ENCODE measurements at places on chromosomes 13 and 19. TPM values are rescaled to one million over a fixed set of nuclear protein-coding genes. Genes with fewer than 3 reads are reported as not detected.

Gene MYH14
- total RNA-seq: not detected

Gene ZIC5
- total RNA-seq: not detected

DNA sequence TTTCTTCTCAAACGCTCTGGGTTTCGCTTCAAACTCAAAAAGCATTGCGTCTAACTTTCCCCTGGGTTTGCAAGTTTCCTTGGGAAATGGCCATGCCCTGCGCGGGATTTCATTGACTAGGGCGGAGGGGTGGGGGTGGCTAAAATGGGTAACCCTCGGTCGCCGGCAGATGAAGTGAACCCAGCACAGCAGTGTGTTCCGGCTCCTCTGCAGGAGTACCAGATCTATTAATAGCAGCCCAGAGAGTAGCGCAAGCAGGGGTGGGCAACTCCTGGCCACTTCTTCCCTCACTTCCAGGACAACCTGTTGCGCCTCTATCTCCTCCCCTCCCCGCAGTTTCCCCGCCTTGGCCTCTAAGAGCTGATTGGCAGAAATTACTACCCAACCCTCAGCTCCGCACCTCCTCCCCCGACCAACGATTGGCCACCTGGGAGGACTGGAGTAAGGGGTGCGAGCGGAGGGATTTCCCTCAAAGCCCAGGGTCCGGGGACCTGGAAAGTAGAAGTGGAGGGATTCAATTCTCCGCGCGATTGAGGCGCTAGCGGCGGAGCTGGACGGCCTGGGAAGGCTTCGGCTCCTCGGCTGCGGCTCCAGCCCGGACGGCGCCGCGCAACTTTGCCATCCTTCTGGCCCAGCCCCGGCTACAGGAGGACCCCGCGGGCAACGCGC lies at the start of gene FREM2:
Gene FREM2, plus strand, starts transcription at position 501 of the 669 bp plus-strand sequence. CDS start 268 bp downstream, outside the sequence.
- H3K36me3 ChIP-seq: no peaks in the 10 kb centered on the region
- no peak for DNase-seq
- no peaks in the 10 kb centered on the region for H3K4me1 ChIP-seq
- H3K27ac ChIP-seq: no peak within 1 kb of the TSS

DNA sequence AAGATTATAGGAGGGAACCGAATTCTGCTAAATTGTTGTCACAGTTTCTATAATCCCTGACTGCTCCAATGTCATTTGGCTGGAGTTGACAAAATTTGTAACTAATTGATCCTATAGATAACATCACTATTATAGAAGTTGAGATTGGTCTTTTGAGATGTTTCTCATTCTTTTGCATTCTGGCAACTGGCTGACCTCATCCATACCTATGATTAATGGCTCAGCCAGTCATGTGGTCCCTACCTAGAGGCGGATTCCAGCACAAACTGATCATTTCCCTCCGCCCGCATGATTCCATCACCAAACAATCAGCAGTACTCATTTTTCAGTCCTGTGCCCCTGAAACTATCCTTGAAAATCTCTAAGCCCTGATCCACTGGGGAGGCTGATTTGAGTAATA lies 4.2 kb downstream of the PSG2 start:
- no peak for DNase-seq
- H3K4me3 ChIP-seq: no peak overlapping the region
- peaks cover 32% of the 10 kb centered on the region for H3K27me3 ChIP-seq
- no peaks in the 10 kb centered on the region for H3K4me1 ChIP-seq
- H3K27ac ChIP-seq: no peak overlapping the region
- no peaks in the 10 kb centered on the region for H3K36me3 ChIP-seq

DNA sequence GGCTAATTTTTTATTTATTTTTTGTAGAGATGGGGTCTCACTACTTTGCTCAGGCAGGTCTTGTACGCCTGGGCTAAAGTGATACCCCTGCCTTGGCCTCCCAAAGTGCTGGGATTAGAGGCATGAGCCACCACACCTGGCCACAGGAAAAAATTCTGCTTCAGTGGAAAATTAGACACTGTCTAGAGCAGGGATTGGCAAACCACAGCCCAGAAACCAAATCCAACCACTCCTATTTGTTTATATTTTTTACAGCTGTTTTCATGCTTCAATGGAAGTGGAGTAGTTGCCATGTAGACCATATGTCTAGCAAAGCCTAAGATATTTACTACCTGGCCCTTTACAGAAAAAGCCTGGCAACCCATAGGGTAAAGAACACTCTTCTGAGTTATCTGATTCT lies 123.7 kb upstream of the MRI1 start:
- no peak overlapping the region for H3K27ac ChIP-seq
- no peak overlapping the region for H3K4me3 ChIP-seq
- H3K36me3 ChIP-seq: no peaks in the 10 kb centered on the region
- H3K27me3 ChIP-seq: peaks cover 43% of the 10 kb centered on the region
- no peaks in the 10 kb centered on the region for H3K4me1 ChIP-seq

- no peak overlapping the region for H3K4me3 ChIP-seq
- no peaks in the 10 kb centered on the region for H3K4me1 ChIP-seq
- no peak for DNase-seq
- H3K36me3 ChIP-seq: no peaks in the 10 kb centered on the region
- H3K27me3 ChIP-seq: no peaks in the 10 kb centered on the region
These were observed 159.5 kb upstream of the EDNRB start for GRCh38 chr13:78078168-78078567.

DNA sequence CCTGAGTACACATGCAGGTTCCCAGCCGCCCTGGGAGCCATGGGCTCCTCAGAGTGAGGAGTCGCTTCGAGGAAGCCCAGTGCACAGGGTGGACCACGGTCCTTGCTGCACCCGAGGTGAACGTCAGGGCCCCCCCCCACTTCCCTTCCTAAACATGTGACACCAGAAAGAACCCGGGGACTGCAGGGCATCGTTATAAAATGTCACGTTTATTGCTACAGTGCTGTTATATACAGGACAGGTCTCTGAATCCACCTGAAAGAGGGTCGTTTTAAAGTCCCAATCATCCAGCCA lies 3.8 kb upstream of the UQCR11 start:
- peak overlapping the region; percentile 88 for H3K27ac ChIP-seq
- peaks cover 26% of the 10 kb centered on the region for H3K4me1 ChIP-seq
- H3K36me3 ChIP-seq: no peaks in the 10 kb centered on the region
- H3K4me3 ChIP-seq: peak overlapping the region; percentile 89
- no peak for DNase-seq
- no peaks in the 10 kb centered on the region for H3K27me3 ChIP-seq

GRCh38 chr13:50406831-50407230 lies 391.6 kb downstream of the KCNRG start:
- H3K27ac ChIP-seq: no peak overlapping the region
- H3K27me3 ChIP-seq: no peaks in the 10 kb centered on the region
- DNase-seq: no peak
- H3K4me3 ChIP-seq: no peak overlapping the region

- H3K27ac ChIP-seq: no peak overlapping the region
- no peak overlapping the region for H3K4me3 ChIP-seq
- H3K4me1 ChIP-seq: peaks cover 3% of the 10 kb centered on the region
- DNase-seq: no peak
- H3K36me3 ChIP-seq: no peaks in the 10 kb centered on the region
These were observed 192.9 kb downstream of the KLF5 start for GRCh38 chr13:73251626-73252265.

- H3K4me3 ChIP-seq: no peak overlapping the region
- no peaks in the 10 kb centered on the region for H3K36me3 ChIP-seq
- peaks cover 10% of the 10 kb centered on the region for H3K4me1 ChIP-seq
- no peak overlapping the region for H3K27ac ChIP-seq
- H3K27me3 ChIP-seq: peaks cover 24% of the 10 kb centered on the region
These were observed 125.5 kb downstream of the ENOX1 start for GRCh38 chr13:43661161-43661830.

Gene ZNF382
- 6.4 TPM for total RNA-seq

- DNase-seq: no peak
- no peaks in the 10 kb centered on the region for H3K36me3 ChIP-seq
- H3K4me3 ChIP-seq: no peak overlapping the region
- no peak overlapping the region for H3K27ac ChIP-seq
- peaks cover 12% of the 10 kb centered on the region for H3K27me3 ChIP-seq
These were observed 14.7 kb downstream of the GADD45B start for GRCh38 chr19:2490659-2491058.

- H3K36me3 ChIP-seq: no peaks in the 10 kb centered on the region
- no peaks in the 10 kb centered on the region for H3K27me3 ChIP-seq
- H3K4me1 ChIP-seq: no peaks in the 10 kb centered on the region
- H3K27ac ChIP-seq: no peak overlapping the region
- H3K4me3 ChIP-seq: no peak overlapping the region
These were observed 579.1 kb downstream of the KCTD12 start for GRCh38 chr13:76307142-76307541.

DNA sequence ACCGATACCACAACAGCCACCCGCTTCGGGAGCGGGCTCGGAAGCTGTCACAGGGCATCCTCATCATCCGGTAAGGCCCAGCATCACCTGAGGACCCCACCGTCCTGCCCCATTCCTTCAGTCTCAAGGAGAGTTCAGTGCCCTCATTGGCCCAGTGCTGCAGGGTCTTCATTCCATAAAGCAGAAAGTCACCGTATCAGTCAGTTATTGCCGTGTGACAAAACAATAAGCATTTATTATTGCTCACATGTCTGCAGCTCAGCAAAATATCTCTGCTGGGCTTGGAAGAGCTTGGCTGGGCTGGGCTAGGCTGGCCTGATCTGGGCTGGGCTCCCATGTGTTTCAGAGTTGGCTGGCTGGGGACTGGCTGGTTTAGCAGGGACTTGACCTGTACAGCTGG lies 8.1 kb upstream of the MRI1 start:
- H3K36me3 ChIP-seq: peaks cover 9% of the 10 kb centered on the region
- no peak for DNase-seq
- H3K27ac ChIP-seq: no peak overlapping the region
- no peaks in the 10 kb centered on the region for H3K27me3 ChIP-seq
- peaks cover 3% of the 10 kb centered on the region for H3K4me1 ChIP-seq

GRCh38 chr13:111328574-111329410 lies 8.3 kb downstream of the TEX29 start:
- H3K4me3 ChIP-seq: no peak overlapping the region
- no peaks in the 10 kb centered on the region for H3K27me3 ChIP-seq
- H3K36me3 ChIP-seq: peaks cover 3% of the 10 kb centered on the region

GRCh38 chr13:76954538-76954937 lies 6.2 kb downstream of the ACOD1 start:
- H3K27me3 ChIP-seq: peaks cover 32% of the 10 kb centered on the region
- no peak for DNase-seq
- no peak overlapping the region for H3K4me3 ChIP-seq

GRCh38 chr19:35049456-35049855 lies 7.9 kb downstream of the HPN start:
- no peak for DNase-seq
- peaks cover 12% of the 10 kb centered on the region for H3K4me1 ChIP-seq
- H3K36me3 ChIP-seq: no peaks in the 10 kb centered on the region
- peaks cover 9% of the 10 kb centered on the region for H3K27me3 ChIP-seq
- H3K27ac ChIP-seq: no peak overlapping the region

GRCh38 chr13:111247552-111247951 lies 72.9 kb upstream of the TEX29 start:
- no peak overlapping the region for H3K4me3 ChIP-seq
- H3K27me3 ChIP-seq: no peaks in the 10 kb centered on the region
- H3K27ac ChIP-seq: peak overlapping the region; percentile 39

DNA sequence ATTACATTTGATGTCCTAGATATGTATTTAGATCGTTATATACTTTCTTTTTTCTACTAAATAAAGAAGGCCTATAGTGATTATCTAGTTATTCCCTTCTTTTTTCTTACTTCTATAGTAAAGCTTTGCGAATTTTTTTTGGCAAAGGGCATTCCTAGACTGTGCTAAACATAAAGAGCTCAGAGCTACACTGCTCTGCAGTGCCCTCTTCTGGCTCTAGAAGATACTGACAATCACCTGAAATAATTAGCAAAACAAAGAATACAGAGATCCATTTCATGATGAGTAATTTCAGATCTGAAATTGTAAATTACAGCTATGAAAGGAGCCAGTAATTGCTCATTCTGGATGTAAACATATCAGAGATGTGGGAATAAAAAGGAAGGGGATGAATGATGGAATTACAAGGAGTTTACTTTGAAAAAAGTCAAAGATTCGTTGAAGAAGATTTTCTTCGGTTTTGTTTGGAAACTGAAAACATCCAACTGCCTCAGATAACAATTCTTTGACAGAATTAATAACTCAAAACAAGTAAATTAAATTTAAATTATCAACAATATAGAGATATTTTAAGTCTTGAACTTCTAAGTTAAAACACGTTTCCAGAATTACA lies 288.5 kb downstream of the NALCN start:
- no peak overlapping the region for H3K27ac ChIP-seq
- H3K27me3 ChIP-seq: peaks cover 18% of the 10 kb centered on the region
- peaks cover 5% of the 10 kb centered on the region for H3K4me1 ChIP-seq
- DNase-seq: no peak
- no peaks in the 10 kb centered on the region for H3K36me3 ChIP-seq

DNA sequence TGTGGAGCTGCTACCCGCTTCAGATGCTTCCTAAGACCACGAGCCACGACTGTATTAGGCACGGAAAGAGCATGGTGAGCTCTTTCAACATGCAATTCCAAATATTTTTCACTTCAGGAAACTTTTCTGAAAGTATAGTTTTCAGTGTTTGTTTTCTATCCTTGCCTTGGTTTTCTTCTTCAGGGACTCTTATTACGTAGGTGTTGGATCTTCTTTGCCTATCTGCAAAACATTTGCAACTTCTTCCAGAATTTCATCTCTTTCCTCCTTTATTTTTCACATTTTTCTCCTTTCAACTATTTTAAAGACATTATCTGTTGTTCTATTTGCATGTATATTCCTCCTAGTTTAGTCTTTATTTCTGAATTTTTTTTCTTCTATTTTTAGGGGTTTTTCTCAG lies 148.9 kb upstream of the LSM14A start:
- H3K4me1 ChIP-seq: no peaks in the 10 kb centered on the region
- peaks cover 3% of the 10 kb centered on the region for H3K36me3 ChIP-seq
- no peak overlapping the region for H3K27ac ChIP-seq
- H3K27me3 ChIP-seq: peaks cover 45% of the 10 kb centered on the region
- H3K4me3 ChIP-seq: no peak overlapping the region

DNA sequence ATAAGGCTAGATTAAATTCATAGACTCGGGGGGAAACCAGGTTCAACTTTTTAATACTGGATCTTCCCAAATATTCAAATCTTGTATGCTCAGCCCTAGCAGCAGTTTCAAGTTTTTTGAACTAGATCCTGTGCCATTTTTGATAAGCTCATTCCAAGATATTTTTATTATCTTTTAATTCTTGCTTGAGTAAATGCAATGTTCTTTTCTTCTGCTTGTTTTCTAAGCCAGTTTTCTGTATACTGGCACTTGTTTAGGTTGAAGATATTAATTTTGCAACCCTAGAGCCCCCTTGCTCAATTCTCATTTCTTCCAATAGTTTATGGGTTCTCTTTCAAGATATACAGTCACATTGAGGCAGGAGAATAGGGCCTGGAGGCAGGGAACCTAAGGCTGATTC lies 13.1 kb upstream of the PNMA8C start:
- H3K4me3 ChIP-seq: no peak overlapping the region
- DNase-seq: no peak
- peaks cover 13% of the 10 kb centered on the region for H3K27me3 ChIP-seq

Gene C19orf73
- total RNA-seq: 3.9 TPM

All from T-helper 17 cell (primary cell).